Stimulated activated CD4-positive, alpha-beta T cell treated with anti-CD3 and anti-CD28 coated beads, Interleukin-15, amount 100 ng/mL, for 1 hour (primary cell): ENCODE measurements at places on chromosomes 16 and 17.

DNA sequence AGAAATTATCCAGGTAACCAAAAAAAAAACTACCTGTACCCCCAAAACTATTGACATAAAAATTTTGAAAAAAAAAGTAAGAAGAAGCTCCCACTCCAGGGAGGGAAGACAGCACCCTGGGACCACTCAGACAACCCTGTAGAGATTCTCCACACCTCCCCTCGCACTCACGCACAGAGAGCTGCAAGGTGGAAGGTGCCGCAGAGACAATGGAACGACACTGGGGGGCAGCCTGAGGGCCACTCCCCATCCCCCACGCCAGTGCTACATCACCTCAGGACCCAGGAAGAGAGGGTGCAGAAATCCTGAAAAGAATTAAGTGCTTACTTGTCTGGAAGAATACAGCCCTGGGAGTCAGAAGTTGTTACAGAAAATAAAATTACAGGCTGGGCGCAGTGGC is 5.2 kb upstream of the CD79B start:
- DNase-seq = no peak

- DNase-seq = peak; percentile 72
These were observed at the start of the genes GNPTG and TSR3 for GRCh38 chr16:1351582-1352362. Gene GNPTG (plus strand): TSS chr16:1351931. CDS start chr16:1351966, 35 bp downstream. Gene TSR3 (minus strand): TSS chr16:1351878. CDS start chr16:1351804, 74 bp downstream.

DNA sequence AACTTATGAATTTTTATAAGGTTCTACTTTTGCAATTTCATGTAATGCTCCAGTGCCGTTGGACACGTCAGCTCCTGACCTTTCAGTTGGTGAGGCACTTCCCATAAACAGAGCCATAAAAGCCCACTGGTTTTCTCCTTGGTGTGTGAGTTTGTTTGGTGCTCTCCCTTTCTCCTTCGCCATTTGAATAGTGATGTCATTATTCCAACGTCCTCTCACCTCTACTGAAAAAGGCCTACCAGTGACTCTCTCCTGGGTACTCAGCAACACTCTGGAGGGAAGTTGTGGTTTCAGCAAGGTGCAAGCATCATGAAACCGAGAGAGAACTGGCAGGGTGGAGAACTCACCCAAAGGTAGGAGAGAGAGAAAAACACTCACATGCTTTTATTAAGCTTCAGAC is 29.6 kb upstream of the HNF1B start:
- no peak for DNase-seq

- DNase-seq = no peak
These were observed 10.2 kb downstream of the CBX4 start for GRCh38 chr17:79829004-79829403.

DNA sequence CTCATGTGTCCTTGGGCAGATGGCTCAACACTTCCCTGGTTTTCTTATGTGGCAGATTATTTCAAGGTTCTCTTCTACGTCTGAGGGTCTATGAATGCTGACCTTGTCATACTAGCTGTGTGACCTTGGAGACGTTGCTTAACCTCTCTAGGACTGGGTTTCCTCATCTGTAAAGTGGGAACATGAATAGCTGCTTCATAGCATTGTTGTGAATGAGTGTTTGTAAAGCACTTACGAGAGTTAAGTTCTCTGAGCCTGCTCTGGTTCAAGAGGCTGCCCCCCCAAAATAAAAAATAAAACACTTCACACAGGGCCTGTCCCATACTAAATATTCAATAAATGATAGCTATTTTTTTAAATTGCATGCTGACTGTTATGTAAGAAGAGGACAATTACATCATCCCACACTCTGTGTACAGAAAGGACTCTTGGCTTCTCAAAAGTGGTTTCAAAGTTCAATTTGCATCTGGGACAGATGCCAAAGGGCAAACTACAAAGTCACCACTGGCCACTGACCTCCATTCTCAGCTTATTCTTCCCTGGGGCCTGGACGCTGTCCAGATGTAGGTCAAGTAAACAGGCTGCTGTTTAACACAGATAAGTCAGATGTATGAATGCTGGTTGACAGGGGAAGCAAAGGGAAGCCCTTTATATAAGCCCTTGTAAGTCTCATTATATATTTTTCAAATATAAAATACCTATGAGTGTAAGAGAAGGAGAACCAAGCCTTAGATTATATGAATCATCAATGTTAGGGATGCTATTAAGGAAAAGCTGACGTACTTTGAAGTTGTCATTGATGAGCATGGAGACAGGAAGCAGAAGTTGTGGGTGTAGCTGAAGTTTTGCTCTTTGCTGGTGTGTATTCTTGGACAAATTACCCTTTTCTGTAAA is 15.4 kb upstream of the NDEL1 start:
- DNase-seq = no peak

DNA sequence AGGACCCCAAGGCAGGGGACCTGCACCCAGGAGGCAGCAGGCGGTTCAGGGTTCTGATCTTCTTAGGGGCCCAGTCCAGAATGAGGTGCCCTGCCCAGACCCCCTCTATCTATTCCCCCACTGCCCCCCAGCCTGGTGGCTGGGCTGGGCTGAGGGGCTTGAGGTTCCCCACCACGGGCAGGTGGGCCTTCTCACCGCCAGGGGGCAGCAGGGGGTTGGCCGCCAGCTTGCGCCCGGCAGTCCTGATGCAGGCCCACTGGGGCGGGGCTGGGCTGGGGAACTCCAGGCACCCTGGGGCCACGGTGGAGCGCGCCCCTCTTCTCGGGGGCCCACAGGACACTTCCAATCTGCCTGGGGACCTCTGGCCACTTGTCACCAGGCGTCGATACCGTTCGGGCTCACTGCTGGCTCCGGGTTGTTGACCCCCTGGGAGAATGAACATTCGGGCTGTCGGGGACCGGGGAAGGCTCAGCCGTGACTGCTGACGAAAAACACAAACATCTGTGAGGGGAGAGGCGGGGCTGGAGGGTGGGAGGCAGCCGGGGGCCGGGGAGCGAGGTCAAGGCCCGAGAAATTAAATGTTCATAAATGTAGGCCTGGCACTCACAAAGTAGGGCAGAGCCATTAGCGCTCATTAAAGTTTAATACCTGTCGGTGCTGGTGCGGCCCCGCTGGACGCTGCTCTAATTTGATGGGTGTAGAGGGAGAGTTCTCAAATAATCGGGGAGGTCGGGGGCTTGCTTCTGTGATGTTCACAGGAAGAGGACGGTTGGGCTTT is 219.3 kb upstream of the GSE1 start:
- peak; percentile 33 for DNase-seq

DNA sequence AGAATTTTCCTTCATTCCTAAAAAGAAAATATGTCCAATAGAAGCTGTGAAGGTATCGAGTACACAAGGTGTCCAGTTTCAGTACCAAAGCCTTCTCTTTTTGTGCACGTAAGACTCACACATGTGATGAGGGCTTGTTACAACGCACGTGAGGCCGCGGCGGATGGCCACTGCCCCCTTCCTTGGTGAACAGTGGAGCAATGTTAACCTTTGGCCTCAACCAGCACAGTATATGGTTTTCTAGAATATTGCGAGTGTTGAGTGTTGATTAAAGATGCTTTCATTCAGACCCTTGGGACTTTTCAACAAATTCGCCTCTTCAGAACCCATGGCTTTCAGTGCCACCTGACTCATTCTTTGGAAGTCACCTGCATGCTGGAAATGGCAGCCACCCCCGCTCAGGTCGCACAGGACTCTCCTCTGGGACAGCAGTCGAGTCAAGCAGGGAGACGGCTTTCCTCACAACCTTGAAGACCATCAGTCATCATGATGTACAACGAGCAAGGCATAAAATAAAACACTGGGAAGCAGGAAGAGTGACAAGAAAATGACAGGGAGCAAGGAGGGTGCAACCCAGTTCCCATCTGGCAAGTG is 14.5 kb downstream of the MAP1LC3B start:
- no peak for DNase-seq

DNA sequence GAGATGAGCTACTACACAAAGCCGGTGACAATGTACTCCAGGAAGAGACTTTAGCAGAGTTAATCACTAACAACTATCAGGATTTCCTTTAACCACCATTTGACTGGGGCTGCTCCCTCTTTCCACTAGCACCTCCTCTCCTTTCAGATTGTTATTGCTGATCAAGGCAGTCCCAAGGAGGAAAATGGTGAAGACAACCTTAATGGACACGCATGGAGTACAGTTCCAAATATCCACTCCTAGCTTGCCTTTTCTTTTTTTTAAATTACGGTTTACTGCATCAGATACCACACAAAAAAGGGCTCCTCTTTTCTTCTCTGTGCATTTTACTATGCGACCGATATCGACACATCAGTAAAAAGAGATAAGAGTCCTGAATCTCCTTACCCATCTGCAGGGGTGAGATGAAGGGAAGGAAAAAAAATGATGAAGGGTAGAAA is 30.9 kb downstream of the FAM222B start:
- DNase-seq = no peak

- no peak for DNase-seq
These were observed 10.3 kb upstream of the GAS7 start for GRCh38 chr17:10208604-10209193.

GRCh38 chr16:51134876-51135275 is 16.2 kb downstream of the SALL1 start:
- DNase-seq = no peak

- DNase-seq = no peak
These were observed 2.7 kb downstream of the LITAF start for GRCh38 chr16:11583889-11584565.

DNA sequence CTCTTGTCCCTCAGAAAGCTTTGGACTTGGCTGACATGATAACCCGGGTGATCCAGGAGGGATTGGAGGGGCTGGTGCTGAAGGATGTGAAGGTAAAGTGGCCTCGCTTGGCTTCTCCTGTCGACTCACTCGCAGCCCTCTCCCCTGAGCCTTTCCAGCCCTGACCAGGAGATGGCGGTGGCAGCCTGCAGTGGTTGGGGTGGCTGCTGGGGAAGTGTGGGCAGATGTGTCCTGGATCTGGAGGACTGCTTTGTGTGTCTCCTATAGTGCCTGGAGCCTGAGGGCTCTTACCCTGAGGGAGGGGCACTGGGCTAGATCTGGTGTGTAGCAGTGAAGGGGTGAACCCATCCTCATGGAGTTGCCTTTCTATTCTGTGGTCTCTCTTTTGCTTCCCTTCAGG is 17.9 kb downstream of the LIG3 start:
- DNase-seq = peak; percentile 68

GRCh38 chr17:16569358-16569712 is 331 bp upstream of the ZNF287 start:
- no peak for DNase-seq

- DNase-seq = no peak
These were observed 16.8 kb downstream of the TPSD1 start for GRCh38 chr16:1272453-1273198.

- peak; percentile 8 for DNase-seq
These were observed at the start of gene NT5C3B for GRCh38 chr17:41835800-41836549. Gene NT5C3B (minus strand): TSS chr17:41836232. CDS start chr17:41836193, 39 bp downstream.
